ENCODE measurements at places on chromosomes 4 and X. TPM values are rescaled to one million over a fixed set of nuclear protein-coding genes. Genes with fewer than 3 reads are reported as not detected.

CTAG1B gene
- total RNA-seq: not detected

EDA gene
- 12.4 TPM for total RNA-seq

GRCh38 chr4:179836179-179837075 lies 2394.2 kb upstream of the AGA start:
- no peak for DNase-seq

GRCh38 chr4:81685104-81685503 lies 213.4 kb upstream of the RASGEF1B start:
- no peak for DNase-seq

DNA sequence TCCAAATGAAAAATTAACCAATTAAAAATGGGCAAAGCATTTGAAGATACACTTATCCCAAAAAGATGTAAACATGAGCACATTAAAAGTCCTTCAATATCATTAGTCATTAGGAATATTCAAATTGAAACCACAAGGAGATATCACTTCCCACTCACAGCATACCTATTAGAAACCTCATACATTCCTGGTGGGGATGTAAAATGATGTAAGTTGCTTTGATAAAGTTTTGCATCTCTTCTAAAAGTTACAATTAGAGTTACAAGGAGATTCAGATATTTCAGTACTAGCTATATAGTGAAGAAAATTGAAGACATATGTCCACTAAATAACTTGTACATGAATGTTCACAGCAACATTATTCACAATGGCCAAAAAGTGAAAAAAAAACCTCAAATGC lies 1109.3 kb upstream of the LCORL start:
- DNase-seq: no peak

- no peak for DNase-seq
Observed at GRCh38 chrX:131729295-131729694, 185.4 kb downstream of the OR13H1 start.

GRCh38 chr4:88457307-88458103 lies 586 bp downstream of the HERC5 start:
- DNase-seq: peak; percentile 79
